Right lobe of liver (tissue), 6 donors: ENCODE measurements at places on chromosomes 13 and 19.
A peak's percentile ranks its signal among the peaks of the same experiment; 100 is the strongest.

DNA sequence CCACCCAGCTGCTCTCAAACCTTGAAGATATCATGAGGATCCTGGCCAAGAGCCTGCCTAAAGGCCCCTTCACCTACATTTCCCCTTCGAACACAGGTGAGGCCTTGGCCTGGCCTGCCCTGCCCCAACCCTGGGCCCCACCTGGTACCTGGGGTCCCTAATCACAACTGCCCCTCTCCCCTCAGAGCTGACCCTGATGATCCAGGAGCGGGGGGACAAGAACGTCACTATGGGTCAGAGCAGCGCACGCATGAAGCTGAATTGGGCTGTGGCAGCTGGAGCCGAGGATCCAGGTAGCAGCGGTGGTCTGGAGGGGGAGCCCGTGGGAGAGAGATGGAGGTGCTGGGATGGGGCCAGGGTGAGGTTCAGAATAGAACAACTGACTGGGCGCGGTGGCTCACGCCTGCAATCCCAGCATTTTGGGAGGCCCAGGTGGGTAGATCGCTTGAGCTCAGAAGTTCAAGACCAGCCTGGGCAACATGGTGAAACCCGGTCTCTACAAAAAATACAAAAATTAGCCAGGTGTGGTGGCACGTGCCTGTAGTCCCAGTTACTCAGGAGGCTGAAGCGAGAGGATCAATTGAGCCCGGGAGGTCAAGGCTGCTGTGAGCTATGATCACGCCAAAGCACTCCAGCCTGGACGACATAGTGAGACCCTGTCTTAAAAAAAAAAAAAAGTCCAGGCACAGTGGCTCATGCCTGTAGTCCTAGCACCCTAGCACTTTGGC, 17.5 kb downstream of the DDX39A start:
- no peak for DNase-seq
- H3K36me3 ChIP-seq, result no peaks in the 10 kb centered on the region
- no peak overlapping the region for H3K4me3 ChIP-seq
- H3K27ac ChIP-seq, result no peak overlapping the region
- H3K4me1 ChIP-seq, result no peaks in the 10 kb centered on the region

GRCh38 chr13:74883834-74884233, 598.1 kb downstream of the TBC1D4 start:
- DNase-seq, result no peak
- no peak overlapping the region for H3K4me3 ChIP-seq
- H3K27me3 ChIP-seq, result no peaks in the 10 kb centered on the region

GRCh38 chr19:18733196-18733647, 49.7 kb downstream of the CRTC1 start:
- H3K27ac ChIP-seq, result no peak overlapping the region
- no peak for DNase-seq
- no peaks in the 10 kb centered on the region for H3K36me3 ChIP-seq
- H3K4me3 ChIP-seq, result no peak overlapping the region
- H3K27me3 ChIP-seq, result no peaks in the 10 kb centered on the region

- no peaks in the 10 kb centered on the region for H3K27me3 ChIP-seq
- H3K36me3 ChIP-seq, result no peaks in the 10 kb centered on the region
- peak; percentile 67 for DNase-seq
- peak within 1 kb of the TSS; percentile 52 for H3K4me3 ChIP-seq
- H3K4me1 ChIP-seq, result no peaks in the 10 kb centered on the region
These were observed at the start of gene ZNF665 for GRCh38 chr19:53192771-53193534. Gene ZNF665 (minus strand): TSS chr19:53193358. CDS start chr19:53182898, 10,460 bp downstream.

DNA sequence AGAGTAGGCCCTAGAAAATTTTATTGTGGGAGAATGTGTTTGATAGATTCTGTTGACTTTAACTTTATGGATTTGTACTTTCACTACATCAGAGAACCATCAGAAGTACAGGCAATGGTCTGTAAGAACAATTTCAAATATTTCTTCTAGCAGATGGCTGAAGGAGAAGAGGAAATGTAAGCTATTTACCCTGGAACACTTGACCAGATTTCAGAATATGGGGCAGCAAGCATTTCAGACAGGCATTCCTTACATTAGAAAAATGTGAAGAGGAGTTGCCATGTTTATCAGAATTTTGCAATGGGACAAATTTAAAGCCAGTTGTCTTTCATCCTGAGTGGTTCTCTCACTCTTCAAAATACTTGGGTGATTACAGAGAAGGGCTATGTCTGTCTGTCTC, 7.5 kb downstream of the FRY start:
- H3K4me1 ChIP-seq, result peaks cover 33% of the 10 kb centered on the region
- no peaks in the 10 kb centered on the region for H3K36me3 ChIP-seq
- H3K27ac ChIP-seq, result no peak overlapping the region
- no peak overlapping the region for H3K4me3 ChIP-seq
- H3K27me3 ChIP-seq, result no peaks in the 10 kb centered on the region
- no peak for DNase-seq

DNA sequence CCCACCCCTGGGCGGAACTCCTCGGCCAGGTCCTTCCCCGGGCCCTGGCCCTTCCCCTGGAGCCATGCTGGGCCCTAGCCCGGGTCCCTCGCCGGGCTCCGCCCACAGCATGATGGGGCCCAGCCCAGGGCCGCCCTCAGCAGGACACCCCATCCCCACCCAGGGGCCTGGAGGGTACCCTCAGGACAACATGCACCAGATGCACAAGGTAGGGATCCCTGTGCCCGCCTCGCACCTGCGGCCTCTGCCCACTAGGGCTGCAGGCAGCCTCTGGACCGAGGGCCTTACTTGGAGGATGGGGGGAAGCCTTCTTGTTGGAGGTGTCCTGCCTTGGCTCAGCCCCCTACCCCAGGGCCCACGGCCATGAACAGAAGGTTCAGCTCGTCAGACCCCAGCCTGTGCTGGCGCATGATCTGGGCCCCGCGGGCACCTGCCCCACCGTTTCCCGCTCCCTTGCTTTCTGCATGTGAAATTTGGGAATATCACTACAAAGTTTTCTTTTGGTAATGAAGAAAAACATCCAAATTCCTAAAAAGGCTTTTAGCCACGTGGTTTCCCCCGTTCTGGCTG, 23.4 kb downstream of the SMARCA4 start:
- no peak overlapping the region for H3K4me3 ChIP-seq
- DNase-seq, result no peak
- no peaks in the 10 kb centered on the region for H3K27me3 ChIP-seq
- no peak overlapping the region for H3K27ac ChIP-seq
- no peaks in the 10 kb centered on the region for H3K36me3 ChIP-seq

DNA sequence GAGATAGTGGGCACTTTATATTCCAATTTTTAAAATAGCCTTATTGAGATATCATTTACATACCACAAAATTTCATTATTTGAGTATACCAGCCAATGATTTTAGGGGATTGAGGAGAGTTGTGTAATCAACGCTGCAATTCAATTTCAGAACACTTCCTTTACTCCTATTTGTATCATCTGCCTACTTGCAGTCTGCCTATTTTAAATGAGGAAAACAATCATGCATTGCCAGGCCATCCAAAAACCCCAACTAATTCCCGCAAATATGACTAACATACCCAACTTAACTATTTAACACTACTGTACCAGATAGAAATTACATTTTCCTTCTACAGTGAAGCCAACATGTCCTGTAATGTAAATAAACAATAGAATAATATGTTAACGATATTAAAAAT, 26.7 kb downstream of the CAB39L start:
- no peaks in the 10 kb centered on the region for H3K27me3 ChIP-seq
- no peaks in the 10 kb centered on the region for H3K36me3 ChIP-seq
- no peak overlapping the region for H3K27ac ChIP-seq
- H3K4me3 ChIP-seq, result no peak overlapping the region
- no peaks in the 10 kb centered on the region for H3K4me1 ChIP-seq

DNA sequence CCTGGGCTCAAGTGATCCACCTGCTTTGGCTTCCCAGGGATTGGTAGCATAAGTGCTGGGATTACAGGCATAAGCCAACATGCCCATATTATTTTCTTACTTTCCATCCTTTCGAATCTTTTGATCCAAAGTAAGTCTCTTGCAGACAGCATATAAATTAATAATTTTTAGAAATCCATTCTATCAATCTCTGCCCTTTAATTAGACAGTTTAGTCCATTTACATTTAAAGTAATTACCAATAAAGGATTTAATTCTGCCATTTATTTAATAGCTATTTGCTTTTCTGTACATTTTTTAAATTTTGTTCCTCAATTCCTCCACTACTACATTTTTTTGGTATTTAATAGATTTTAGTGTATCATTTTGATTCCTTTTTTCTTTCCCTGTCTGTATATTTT, 7.3 kb upstream of the URI1 start:
- H3K4me1 ChIP-seq, result no peaks in the 10 kb centered on the region
- H3K27me3 ChIP-seq, result no peaks in the 10 kb centered on the region
- H3K36me3 ChIP-seq, result no peaks in the 10 kb centered on the region
- no peak for DNase-seq
- H3K4me3 ChIP-seq, result no peak overlapping the region

- no peak overlapping the region for H3K27ac ChIP-seq
- no peaks in the 10 kb centered on the region for H3K27me3 ChIP-seq
- no peaks in the 10 kb centered on the region for H3K36me3 ChIP-seq
- no peaks in the 10 kb centered on the region for H3K4me1 ChIP-seq
These were observed 180.4 kb downstream of the ZNF536 start for GRCh38 chr19:30552593-30552992.

GRCh38 chr19:23913931-23914330, 755 bp upstream of the ZNF726 start:
- no peak overlapping the region for H3K27ac ChIP-seq
- H3K36me3 ChIP-seq, result no peaks in the 10 kb centered on the region
- no peaks in the 10 kb centered on the region for H3K4me1 ChIP-seq

DNA sequence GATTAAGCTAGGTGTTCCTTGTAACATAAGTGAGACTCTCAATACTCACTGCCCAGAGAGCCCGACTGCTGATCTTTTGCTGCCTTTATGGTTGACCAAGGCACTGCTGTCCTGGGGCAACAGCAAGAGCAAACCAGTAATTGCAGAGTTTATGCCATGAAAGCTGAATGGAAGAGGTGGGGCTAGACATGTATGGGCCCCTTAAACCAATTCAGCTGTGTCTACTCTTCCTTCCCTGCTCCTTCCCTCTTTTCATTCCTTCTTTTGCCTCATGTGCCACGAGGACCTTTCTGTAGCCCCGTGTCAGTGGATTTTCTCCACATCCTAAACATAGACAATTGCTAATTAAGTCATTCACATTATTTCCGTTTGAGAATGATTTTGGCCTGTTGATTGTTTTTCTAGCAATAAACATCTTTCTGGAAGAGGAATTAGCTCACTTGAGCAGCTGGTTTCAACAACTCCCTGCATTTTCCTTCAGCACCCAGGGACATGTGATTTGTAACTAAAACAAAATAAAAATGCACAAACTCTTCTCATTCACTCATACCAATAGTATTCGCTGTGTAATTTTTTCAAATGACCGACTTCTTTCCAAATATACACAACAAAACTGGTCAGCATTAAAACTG, 40.5 kb downstream of the RAP2A start:
- no peak for DNase-seq
- H3K4me1 ChIP-seq, result no peaks in the 10 kb centered on the region
- H3K36me3 ChIP-seq, result no peaks in the 10 kb centered on the region
- H3K27me3 ChIP-seq, result no peaks in the 10 kb centered on the region
